NCI-H2081 treated with DMSO at 0.1 percent for 48 hours (cell line): ENCODE measurements at places on chromosomes 11 and 22.

- DNase-seq, result no peak
Measured at GRCh38 chr11:26841818-26842473, 120.1 kb upstream of the SLC5A12 start.

GRCh38 chr11:80638296-80638695, 1197.5 kb upstream of the TENM4 start:
- no peak for DNase-seq

- no peak for DNase-seq
Measured at GRCh38 chr11:128616161-128616560, 28.8 kb upstream of the ETS1 start.

DNA sequence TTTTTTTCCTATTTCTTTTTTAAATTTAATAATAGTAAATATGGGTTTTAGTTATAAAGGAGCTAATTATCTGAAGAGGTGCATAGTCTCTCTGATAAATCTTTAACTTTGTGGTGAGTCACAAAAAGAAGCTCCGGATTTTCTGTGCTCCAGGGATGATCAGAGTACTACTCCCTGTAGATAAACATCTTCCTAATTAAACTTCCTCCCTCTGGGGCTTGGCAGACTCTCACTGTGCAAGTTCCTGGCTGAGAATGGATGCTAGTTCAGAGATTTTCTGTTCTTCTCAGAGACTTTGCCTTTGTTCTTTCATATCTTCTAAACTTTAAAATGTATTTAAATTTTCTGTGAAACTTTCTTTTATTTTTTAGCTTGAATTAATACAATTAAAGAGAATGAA, at the start of gene OR10G7:
Gene OR10G7, minus strand, starts transcription at position 72 of the 400 bp plus-strand sequence. CDS start 2,324 bp downstream, outside the sequence.
- no peak for DNase-seq

- DNase-seq, result no peak
Measured at GRCh38 chr11:14290422-14290821, 68.6 kb downstream of the RRAS2 start.

DNA sequence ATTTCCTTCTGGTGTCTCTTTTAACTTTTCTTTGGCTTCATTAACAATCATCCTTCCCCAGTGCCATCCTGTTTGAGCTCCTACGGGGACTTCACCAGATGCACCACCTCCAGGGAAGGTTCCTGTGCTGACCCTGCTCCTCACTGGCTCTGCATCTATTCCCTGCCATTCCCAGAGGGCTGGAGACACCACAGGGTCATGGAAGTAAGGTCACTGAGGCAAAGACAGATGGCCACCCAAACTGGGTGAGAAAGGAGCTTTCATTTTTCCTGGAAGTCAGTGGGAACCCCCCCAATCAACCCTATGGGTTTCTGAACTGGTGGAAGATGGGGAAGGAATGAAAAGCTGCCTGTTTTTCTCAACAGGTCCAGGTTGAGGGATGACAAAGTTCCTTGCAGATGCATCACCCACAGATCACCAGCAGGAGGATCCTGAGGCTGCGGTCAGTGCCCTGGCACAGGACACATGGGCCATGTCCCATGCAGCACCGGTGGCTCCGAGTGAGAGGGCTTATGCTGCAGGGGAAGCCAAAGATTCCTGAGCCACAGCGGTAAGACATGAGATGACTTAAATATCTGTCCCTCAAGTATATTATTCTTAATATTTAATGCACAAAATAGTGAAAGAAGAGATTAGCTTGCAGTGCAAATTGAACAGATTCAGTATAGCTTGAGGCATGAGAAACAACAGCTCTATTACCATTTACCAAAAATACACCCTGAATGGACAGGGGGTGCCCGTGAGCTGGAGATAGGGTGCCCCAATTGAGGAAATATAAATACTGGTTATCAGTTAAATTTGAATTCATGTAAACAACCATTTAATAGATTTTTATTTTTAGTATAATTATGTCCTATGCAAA, 73.0 kb upstream of the VPREB1 start:
- DNase-seq, result no peak

GRCh38 chr11:70092959-70093715, 15.0 kb downstream of the ANO1 start:
- DNase-seq, result no peak

DNA sequence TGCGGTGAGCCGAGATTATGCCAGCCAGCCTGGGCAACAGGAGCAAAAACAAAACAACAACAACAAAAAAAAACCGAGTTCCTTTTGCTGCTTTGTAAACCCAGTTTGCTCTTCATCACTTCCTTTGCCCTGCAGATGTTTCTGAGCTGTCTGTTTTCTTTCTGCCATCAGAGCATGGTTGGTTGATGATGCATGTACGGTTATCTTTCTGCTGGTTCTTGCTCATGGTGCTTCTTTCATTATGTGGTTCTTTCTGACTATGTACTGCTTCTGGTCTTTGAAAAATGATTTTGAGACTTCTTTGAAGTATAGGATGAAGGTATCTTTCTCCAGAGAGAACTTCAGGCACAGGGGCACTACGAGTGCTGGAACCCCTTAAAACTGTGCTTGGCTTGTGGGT, 13.2 kb downstream of the TANGO2 start:
- no peak for DNase-seq

DNA sequence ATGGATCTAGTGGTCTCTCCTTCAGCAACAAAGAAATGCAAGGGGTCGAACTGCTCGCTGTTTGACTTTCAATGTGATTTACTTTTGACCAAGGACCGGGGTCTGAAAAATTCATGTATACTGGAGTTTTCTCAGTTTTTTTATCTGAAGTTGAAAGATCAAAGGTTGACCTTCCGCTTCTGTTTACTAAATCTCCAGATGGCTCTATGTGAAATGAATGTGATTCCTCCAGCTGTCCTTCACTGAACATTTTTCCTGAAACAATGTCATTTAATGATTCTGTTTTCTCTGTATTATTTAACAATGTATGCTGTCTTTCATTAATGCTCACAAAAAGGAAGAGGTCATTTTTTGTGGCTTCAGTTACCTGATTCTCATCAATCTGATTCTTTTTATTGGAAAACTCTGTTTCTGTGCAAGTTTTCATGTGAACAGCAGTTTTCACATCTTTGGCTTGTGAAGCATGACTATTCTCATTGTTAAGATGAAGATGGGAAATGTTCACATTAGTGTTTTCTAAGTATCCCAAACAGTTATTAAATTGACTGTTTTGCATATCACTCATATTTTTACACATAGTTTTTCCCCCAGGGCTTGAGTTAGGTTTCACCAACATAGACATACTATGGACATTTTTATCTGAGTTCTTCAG, 30.0 kb downstream of the EIF3M start:
- no peak for DNase-seq

DNA sequence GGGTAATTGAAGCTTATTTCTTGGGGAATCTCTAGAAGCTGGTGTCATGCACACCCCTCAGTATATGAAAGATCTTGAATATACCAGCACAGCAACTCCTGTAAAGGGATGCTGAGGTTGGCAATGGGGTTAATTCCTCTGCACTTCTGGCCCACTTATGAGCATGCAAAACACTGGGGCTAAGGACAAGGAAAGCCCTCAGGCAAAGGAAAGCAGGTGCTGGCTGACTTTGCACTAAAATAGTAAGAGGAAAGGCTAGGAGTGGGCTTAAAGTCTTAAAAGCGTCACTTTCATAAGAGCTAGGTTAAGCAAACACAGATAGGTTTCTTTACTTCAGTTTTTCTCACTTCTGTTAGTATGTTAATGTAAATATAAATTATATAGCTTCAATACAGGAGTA, 572.6 kb upstream of the LUZP2 start:
- DNase-seq, result no peak

- DNase-seq, result no peak
Measured at GRCh38 chr22:23470811-23471389, 109.2 kb downstream of the IGLL1 start.

GRCh38 chr11:84137505-84137904, 851.3 kb upstream of the CCDC90B start:
- no peak for DNase-seq

GRCh38 chr11:14376920-14377319, 17.9 kb upstream of the RRAS2 start:
- no peak for DNase-seq
